ENCODE measurements at places on chromosomes 12 and 14.

DNA sequence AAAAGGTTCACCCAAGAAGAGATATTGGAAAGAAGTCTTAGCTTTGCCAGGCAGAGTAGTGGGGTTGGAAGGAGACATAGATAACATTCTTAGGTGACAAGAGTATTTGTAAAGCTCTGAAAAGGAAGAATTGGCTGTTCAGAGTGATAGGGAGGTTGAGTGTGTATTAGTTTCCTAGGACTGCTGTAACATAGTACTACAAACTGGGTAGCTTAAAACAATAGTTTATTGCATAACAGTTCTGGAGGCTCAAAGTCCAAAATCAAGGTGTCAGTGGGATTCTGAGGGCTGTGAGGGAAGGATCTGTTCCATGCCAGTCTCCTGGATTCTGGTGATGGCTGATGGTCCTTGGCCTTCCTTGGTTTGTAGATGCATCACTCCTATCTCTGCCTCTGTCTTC lies 156.8 kb downstream of the SLC5A8 start:
- DNase-seq = no peak

- no peak for DNase-seq
Measured at GRCh38 chr14:90651271-90651804, 164.9 kb downstream of the TTC7B start.

DNA sequence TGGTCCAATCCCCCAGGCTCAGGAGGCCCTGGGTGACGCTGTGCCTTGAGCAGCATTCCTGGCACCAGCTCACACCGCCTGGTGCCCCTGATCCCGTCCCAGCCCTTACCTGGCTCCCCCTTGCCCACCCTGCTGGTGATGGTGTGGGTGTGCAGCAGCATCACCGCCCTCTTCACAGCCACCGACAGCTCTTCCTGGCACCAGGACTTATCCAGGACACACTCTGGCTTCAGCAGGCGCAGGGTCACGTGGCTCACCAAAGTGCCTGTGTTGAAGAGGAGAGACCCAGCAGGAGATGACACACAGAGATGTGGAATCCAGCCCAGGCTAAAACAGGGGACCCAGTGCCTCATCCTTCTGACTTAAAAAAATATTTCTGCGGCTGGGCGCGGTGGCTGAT lies 36.2 kb downstream of the GCN1 start:
- DNase-seq = no peak

- DNase-seq = peak; percentile 46
Measured at GRCh38 chr12:122421821-122422729, at the start of gene CLIP1. TSS of gene CLIP1 (minus strand) at chr12:122422669. CDS start at chr12:122380452, 42,217 bp downstream.

- DNase-seq = no peak
Measured at GRCh38 chr14:61622051-61622450, 73.3 kb upstream of the HIF1A start.

- DNase-seq = no peak
Measured at GRCh38 chr14:24441485-24441884, 1.1 kb downstream of the SDR39U1 start.

- DNase-seq = peak; percentile 85
Measured at GRCh38 chr12:7189398-7190267, at the start of gene PEX5. TSS of gene PEX5 (plus strand) at chr12:7189686. CDS start at chr12:7190378, 692 bp downstream.

GRCh38 chr14:66624336-66624937 lies 116.5 kb downstream of the GPHN start:
- DNase-seq = peak; percentile 58

DNA sequence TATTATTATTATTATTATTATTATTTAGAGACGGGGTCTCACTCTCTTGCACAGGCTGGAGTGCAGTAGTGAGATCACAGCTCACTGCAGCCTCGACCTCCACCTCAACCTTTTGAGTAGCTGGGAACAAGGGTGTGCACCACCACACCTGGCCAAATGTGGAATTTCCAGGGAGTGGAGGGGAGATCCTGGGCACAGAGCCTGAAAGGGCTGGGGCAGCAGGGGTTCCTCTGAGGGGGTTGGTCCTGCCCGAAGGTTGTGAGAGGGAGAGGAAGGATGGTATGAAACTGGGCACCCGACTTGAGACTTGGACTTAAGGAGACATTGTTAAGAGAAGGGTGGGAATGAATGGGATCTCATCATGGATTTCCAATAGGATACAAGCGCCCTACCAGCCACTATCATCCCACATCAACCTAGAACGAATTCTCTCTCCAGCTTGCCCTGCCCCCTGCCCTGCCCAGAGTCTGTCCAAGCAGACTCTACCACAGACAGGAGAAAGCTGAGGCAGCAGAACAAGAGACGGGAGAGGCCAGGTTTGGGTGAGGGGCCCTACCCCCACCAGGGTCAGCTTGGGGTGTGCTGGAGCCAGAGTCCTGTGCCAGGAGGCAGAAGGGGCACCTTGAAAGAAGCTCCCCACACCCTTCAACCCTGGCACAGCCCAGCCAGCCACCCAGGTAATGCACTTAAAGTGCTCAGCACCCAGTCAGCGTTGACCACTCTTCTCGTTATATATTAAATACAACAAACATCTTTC lies 2.4 kb upstream of the DYNC1H1 start:
- DNase-seq = no peak

DNA sequence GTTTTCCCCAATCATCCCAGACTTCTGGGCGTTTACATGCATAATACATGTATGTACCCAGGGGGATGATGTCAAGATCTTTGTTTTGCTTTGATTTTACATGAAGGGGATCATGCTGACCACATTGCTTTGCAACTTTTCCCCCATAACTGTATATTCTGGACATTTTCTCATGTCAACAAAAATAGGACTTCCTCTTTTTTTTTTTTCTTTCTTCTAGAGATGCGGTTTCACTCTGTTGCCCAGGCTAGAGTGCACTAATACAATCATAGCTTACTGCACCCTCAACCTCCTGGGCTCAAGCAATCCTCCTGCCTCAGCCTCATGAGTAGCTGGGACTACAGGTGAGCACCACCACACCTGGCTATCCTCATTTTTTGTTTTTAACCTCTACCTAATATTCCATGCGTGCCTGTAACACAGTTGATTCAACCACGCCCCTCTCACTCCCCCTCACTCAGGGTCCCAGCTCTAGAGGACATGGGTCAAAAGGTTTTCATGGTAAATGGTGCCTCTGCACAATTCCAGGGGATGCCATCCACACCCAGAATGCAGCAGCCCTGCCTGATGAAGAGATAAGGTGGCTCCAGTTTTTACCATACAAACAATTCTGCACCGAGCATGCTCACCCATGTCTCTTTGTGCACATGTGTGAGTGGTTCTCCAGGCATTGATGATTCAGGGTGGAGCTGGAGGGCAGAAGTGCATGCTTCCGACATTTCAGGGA lies 32.0 kb upstream of the CIPC start:
- no peak for DNase-seq

GRCh38 chr14:62082779-62083178 lies 320.6 kb downstream of the SNAPC1 start:
- DNase-seq = no peak

DNA sequence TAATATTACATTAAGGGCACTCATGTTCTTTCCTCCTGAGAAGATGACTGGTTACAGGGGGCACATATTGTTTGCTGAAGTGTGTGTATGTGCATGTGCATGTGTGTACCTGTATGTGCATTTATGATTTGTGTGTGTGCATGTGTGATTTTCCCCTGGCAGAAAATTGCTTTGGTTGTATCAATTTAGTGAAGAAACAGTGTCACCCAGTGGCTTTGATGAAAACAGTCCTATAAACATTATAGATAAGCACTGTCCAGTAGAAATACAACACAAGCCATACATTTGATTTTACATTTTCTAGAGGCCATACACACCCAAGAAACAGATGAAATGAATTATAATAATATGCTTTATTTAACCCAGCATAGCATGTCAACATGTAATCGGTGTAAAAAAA lies 8.6 kb downstream of the PDE3A start:
- no peak for DNase-seq

GRCh38 chr12:113720629-113721028 lies 245.5 kb downstream of the RBM19 start:
- DNase-seq = no peak

DNA sequence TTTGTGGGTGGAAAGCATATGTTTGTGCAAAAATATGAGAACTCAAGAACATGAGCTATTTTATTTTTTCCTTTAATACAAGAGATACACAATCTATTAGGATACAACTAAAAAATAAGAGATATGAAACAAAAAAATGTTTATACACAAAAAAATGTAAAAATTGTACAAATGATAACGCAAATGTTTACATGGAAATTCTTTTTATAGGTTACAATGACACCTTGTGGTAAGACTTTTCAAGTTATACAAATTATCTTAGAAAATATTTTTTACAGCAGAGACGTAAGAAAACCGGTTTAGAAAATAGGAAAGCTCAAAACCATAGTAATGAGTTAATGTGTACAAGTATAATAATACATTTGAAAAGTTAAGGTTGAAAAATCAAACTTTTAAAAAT lies 25.5 kb downstream of the CEP83 start:
- no peak for DNase-seq
